Neuronal stem cell (in vitro differentiated cells): ENCODE measurements at places on chromosomes 4 and X.

DNA sequence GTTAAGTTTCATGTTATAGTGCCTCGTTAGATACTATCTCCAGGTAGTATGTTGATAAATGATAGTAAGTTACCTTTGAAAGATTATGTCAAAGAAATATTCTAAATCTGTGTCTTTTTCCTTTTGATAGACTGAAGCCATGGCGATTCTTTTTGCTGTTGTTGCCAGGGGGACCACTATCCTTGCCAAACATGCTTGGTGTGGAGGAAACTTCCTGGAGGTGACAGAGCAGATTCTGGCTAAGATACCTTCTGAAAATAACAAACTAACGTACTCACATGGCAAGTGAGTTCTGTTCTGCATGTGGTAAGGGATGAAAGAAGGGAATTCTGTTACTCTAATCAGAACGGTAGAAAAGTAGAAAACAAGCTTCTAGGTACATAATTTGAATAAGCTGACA lies 8.2 kb downstream of the VAMP7 start:
- no peak for DNase-seq

DNA sequence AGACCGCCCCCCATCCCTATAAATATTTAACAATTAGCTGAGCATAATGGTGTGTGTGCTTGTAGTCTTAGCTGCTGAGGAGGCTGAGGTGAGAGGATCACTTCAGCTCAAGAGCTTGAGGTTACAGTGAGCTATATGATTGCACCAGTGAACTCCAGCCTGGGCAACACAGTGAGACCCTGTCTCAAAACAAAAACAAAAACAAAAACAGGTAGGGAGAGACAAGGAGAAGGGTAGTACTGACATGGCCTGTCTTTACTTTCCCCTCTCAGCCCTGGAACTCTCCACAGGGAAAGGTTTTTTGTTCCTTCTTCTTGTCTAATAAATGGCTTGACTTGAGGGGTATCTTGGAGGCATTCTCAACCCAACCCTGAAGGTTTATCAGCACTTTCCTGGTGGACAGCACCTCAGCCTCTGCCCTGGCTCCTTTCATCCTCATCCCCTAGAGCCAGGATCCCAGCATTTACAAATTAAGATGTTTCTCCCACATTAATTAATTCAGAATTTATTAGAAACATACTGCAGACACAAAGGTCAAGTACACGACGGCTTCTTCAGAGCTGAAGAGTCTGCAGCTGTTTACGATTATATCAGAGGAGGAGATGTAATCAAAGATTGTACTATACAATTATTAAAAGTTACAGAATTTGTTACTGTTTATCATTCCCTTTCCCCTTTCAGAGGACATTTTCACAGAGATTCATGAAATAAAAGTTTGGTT lies 131.8 kb downstream of the AFF1 start:
- no peak for DNase-seq

DNA sequence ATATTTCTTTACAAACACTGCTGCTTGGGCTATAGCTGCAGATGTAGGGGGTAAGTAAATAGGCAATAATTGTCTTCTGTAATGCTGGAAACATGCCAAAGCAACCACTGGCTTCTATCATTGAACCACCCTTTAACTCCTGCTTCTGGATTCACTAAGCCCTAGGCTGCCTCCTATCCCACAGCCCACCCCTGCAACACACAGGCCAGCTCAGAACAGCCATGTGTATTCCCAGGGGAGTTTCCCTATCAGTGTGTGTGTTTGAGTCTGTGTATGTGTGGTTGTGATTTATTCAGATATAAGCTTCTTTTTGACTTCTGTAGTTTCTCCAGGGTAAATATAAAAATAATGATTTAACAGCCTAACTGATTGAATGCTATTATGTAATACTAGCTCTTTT lies 291.3 kb downstream of the PCDH10 start:
- DNase-seq = no peak

DNA sequence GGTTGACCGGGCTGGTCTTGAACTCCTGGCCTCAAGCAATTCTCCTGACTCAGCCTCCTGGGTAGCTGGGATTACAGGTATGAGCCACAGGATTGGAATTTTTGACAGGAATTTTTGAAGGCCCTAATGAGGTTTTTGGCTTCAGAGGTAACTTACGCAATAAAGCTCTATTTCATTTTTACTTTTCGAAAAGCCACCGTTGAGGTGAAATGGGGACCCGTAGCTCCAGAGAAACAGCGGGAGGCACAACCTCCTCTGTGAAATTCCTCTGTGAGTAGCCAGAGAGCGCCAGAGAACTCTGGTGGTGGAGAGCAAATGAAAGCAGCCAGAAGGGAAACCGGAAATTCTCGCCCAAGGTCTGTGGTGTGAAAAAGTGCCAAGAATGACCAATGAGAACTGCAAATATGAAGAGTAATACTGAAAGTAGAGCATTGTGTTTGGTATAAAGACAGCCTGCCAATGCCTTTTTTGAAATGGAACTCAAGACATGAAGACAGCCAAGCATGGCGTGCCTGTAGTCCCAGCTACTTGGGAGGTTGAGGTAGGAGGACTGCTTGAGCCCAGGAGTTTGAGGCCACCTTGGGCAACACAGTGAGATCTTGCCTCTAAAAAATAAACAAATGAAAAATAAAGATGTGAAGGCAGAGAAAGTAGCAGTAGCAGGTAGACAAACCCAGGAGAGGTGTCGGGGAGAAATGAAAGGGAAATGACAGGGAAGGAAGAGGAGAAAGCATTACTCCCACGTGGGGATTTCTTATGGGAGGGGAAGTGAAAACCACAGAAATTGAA lies 33.0 kb upstream of the TMEM131L start:
- DNase-seq = no peak

DNA sequence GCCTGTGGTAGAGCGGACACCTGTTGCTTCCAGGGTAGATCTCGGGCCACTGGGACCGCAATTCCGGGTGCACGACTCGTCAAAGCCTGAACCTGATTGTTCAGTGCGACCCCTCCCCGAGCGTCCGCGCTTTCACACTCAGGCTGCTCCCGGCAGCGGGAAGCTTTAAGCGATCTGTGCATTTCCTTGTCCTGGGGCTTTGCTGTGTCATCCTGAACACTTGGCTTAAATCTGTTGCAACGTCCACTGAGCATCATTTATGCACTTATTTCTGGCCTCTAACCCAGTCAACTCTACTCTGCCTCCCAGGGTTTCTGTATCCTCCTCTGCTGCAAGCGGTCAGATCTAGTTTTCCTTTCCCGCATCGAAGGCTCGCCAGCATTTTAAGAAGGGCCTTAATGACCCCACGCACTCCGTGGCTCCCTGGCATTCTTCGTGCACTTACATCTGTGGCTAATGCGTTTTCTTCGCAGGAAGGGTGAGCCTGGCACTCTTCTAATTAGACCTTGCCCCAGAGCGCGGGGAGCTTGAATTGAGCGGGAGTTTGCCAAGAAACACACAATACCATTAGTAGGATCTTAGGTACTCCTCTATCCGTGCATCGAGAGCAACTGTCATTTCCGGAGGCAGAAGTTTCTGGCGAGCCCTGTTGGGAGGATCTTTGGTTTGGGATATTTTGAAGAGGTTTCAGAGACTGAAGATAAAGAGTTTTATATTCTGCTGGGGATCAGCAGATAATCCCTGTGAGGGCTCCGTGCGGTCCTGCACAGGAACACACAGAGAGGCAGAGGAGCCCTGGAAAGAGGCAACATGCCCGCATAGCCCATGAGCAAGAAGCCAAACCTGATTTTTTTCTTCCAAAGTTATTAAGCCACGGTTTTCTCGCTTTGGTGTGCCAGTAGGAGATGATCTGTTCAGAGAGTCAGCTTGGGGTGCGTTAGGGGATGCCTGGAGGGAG lies 654 bp upstream of the DDIT4L start:
- peak; percentile 36 for DNase-seq

GRCh38 chrX:109716431-109717028 lies 16.5 kb downstream of the ACSL4 start:
- no peak for DNase-seq

- DNase-seq = peak; percentile 75
Measured at GRCh38 chrX:133649651-133650050, 234.4 kb upstream of the GPC4 start.

DNA sequence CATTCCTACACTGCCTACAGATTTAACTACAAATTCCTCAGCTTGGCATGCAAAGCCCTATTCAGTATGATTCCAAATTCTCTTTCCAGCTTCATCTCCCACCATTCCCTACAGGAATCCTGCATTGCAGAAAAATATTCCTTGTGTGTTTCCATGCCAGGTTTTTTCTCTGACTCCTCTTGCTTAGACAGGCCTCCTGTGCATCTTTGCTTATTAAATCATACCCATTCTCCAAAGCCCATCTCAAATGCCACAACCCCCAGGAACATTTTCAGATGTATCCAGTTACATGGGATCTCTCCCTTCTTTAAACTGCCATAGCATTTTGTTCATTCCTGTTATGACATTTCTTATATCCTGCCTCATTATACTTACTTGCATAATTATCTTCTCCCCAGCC lies 106.4 kb upstream of the GRIA3 start:
- DNase-seq = no peak

DNA sequence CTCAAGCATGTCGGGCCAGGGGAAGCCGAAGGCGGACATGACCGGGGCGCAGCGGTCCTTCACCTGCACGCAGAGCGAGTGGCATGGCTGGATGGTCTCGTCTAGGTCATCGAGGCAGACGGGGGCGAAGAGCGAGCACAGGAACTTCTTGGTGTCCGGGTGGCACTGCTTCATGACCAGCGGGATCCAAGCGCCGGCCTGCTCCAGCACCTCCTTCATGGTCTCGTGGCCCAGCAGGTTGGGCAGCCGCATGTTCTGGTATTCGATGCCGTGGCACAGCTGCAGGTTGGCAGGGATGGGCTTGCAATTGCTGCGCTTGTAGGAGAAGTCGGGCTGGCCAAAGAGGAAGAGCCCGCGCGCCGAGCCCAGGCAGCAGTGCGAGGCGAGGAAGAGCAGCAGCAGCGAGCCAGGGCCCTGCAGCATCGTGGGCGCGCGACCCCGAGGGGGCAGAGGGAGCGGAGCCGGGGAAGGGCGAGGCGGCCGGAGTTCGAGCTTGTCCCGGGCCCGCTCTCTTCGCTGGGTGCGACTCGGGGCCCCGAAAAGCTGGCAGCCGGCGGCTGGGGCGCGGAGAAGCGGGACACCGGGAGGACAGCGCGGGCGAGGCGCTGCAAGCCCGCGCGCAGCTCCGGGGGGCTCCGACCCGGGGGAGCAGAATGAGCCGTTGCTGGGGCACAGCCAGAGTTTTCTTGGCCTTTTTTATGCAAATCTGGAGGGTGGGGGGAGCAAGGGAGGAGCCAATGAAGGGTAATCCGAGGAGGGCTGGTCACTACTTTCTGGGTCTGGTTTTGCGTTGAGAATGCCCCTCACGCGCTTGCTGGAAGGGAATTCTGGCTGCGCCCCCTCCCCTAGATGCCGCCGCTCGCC lies at the start of gene SFRP2:
Gene SFRP2 (minus strand): TSS at position 671 of the 864 bp plus-strand sequence. CDS start 248 bp downstream, at position 423.
- peak; percentile 93 for DNase-seq

GRCh38 chrX:55011294-55011693 lies 11.1 kb downstream of the APEX2 start:
- DNase-seq = no peak

- DNase-seq = no peak
Measured at GRCh38 chr4:156223985-156224384, 270.3 kb upstream of the CTSO start.

GRCh38 chr4:150385606-150386005 lies 196.3 kb upstream of the MAB21L2 start:
- DNase-seq = no peak

DNA sequence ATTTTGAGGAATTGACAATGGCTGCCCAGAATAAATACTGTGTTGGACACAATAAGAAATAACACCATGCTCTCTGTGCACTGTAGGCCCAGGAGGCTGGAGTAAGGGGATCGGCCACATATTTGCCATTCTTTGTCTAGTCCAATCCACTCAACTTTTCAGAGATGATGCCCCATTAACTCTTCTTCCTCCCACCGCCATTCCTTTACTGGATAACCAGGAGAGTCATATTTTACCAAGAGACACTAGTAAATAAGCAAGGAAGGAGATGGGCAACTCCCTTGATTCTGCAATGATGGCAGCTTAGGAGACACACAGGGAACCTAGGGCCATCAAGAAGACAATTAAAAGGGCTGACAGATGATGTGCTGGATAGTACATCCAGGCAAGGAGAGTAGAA lies 87.9 kb upstream of the GPC3 start:
- DNase-seq = no peak

GRCh38 chrX:51779306-51779705 lies 36.1 kb downstream of the GSPT2 start:
- no peak for DNase-seq

GRCh38 chr4:83546786-83547185 lies 10.9 kb downstream of the GPAT3 start:
- no peak for DNase-seq

GRCh38 chr4:106809076-106809475 lies 227.0 kb downstream of the DKK2 start:
- no peak for DNase-seq

DNA sequence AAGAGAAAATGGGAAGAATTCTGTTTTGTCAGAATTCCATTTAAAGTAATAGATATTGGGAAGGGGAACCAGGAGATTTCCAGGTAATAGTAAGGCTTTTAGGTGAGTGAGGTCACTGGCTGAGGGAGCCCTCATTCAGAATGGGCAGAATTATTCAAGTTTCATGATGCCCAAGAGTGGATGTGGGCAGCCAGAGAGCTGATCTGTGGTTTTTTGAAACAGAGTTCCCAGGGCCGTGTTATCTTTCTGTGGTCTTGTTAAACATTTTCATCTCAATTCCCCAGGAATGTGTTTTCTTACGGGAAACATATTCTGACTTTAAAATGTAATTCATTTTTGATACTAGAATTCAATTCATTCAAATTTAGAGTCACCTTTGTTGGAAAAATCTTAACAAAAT lies 182.0 kb upstream of the AADAT start:
- no peak for DNase-seq

DNA sequence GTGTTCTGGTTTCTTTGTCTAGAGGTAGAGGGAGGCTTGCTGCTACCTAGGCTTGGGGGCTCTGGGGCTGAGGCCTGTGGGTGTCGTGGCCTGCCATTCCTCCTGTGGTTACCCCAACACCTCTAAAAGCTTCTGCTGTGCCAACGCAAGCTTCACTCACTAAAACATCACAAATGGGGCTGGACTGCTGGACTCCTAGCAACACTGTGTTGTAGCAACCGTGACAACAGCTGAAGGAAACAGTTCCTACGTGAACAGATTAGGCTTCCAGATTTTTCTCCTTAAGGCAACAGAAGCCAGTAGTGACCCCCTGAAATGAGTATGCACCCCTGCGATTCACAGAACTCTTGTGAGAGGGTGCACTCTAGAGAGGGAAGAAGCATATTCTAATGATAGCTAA lies 138.3 kb upstream of the TEX13D start:
- peak; percentile 2 for DNase-seq

- DNase-seq = no peak
Measured at GRCh38 chr4:7387925-7388324, 46.8 kb downstream of the PSAPL1 start.

DNA sequence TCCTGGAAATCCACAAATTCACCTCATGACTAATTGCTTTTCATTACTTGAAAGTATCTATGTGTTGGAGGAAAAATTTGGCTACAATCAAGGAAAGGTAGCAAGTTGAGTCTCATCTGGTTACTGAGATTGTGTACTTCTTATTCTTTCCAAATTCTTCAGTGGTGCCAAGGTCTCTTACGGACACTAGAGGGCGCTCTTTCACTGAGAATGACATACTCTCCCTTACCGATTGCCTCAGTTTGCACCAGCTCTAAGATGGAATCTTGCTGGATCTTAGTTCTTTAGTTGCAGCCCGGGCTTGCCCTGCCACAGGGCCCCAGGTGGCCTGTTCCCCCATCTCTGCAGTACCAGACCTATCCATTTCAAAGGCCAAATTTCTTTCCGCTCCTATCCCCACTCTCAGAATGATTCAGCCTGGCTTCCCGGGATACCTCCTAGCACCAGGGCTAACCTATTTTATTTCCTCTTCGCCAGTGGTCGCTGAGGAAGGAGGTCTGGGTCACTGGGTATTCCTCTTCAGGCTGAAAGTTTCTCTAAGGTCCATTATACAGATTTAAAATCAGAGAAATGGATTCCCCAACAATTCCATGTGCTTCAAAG lies 24.6 kb upstream of the GPR50 start:
- DNase-seq = peak; percentile 40
